GM23338 (cell line): ENCODE measurements at places on chromosomes 4 and X. TPM values are rescaled to one million over a fixed set of nuclear protein-coding genes. Genes with fewer than 3 reads are reported as not detected.

Gene TREX2
- polyA plus RNA-seq: 0.28 and 0.81 TPM in 2 replicates

Gene RAB33A
- polyA plus RNA-seq: 4.7 and 5.5 TPM in 2 replicates

Gene OPRPN
- polyA plus RNA-seq: not detected in 2 replicates

Gene PDCL2
- polyA plus RNA-seq: 1.9 and 2.1 TPM in 2 replicates

Gene PAGE5
- polyA plus RNA-seq: not detected in 2 replicates

Gene RP2
- 4.5 TPM in 2 replicates for polyA plus RNA-seq

Gene MAGEE1
- 1.5 and 1.9 TPM in 2 replicates for polyA plus RNA-seq

Gene MAGEB17
- 0.42 and 0.56 TPM in 2 replicates for polyA plus RNA-seq

Gene SHROOM4
- 1.4 and 1.9 TPM in 2 replicates for polyA plus RNA-seq

Gene ARX
- polyA plus RNA-seq: 0.07 and 0.13 TPM in 2 replicates

Gene NAA11
- polyA plus RNA-seq: not detected in 2 replicates

Gene NPY2R
- 0.16 and 0.26 TPM in 2 replicates for polyA plus RNA-seq

Gene PAGE1
- polyA plus RNA-seq: not detected in 2 replicates

Gene BTC
- polyA plus RNA-seq: 0.18 TPM in 1 of 2 replicates, not detected in the other

Gene SPARCL1
- polyA plus RNA-seq: 1.7 and 2.4 TPM in 2 replicates

Gene RAB9B
- polyA plus RNA-seq: 0.07 and 0.24 TPM in 2 replicates

Gene CSN3
- not detected in 2 replicates for polyA plus RNA-seq

Gene KLF8
- 2.6 and 2.7 TPM in 2 replicates for polyA plus RNA-seq

Gene MAGEC1
- not detected in 2 replicates for polyA plus RNA-seq

Gene GPRASP1
- polyA plus RNA-seq: 0.33 and 0.45 TPM in 2 replicates

Gene UCP1
- polyA plus RNA-seq: 0.40 TPM in 1 of 2 replicates, not detected in the other

Gene SPACA5
- polyA plus RNA-seq: not detected in 2 replicates

Gene CC2D2A
- polyA plus RNA-seq: 11.1 and 13.9 TPM in 2 replicates

Gene DLG3
- 12.5 and 13.0 TPM in 2 replicates for polyA plus RNA-seq

Gene PPBP
- polyA plus RNA-seq: 0.50 TPM in 1 of 2 replicates, not detected in the other

Gene CORIN
- polyA plus RNA-seq: 0.40 TPM in 1 of 2 replicates, not detected in the other

Gene IL3RA
- polyA plus RNA-seq: 0.78 and 0.86 TPM in 2 replicates

Gene HERC5
- polyA plus RNA-seq: 22.8 and 24.4 TPM in 2 replicates

Gene HELT
- polyA plus RNA-seq: 0.28 TPM in 1 of 2 replicates, not detected in the other

Gene MAGEA8
- polyA plus RNA-seq: not detected in 2 replicates

Gene ETDB
- not detected in 2 replicates for polyA plus RNA-seq

Gene SMIM9
- not detected in 2 replicates for polyA plus RNA-seq

Gene NKX3-2
- polyA plus RNA-seq: not detected in 2 replicates

Gene PARM1
- 4.3 and 4.9 TPM in 2 replicates for polyA plus RNA-seq

Gene WDR19
- 16.9 and 17.2 TPM in 2 replicates for polyA plus RNA-seq

Gene TEX13C
- 0.07 TPM in 1 of 2 replicates, not detected in the other for polyA plus RNA-seq

Gene CCNQ
- polyA plus RNA-seq: 19.4 and 23.9 TPM in 2 replicates

Gene SASH3
- 0.18 and 0.26 TPM in 2 replicates for polyA plus RNA-seq

Gene KDM5C
- polyA plus RNA-seq: 18.3 and 20.3 TPM in 2 replicates

Gene QRFPR
- 0.27 and 0.50 TPM in 2 replicates for polyA plus RNA-seq

Gene HS6ST2
- polyA plus RNA-seq: 0.82 and 0.85 TPM in 2 replicates

Gene YIPF6
- polyA plus RNA-seq: 26.1 and 40.5 TPM in 2 replicates

Gene GPR173
- polyA plus RNA-seq: 0.92 and 0.94 TPM in 2 replicates

Gene PRR27
- polyA plus RNA-seq: not detected in 2 replicates

Gene MAGEA11
- polyA plus RNA-seq: 0.12 TPM in 1 of 2 replicates, not detected in the other

Gene JADE3
- 3.9 and 4.5 TPM in 2 replicates for polyA plus RNA-seq

Gene FDCSP
- not detected in 2 replicates for polyA plus RNA-seq

Gene PABPC5
- 1.8 and 2.8 TPM in 2 replicates for polyA plus RNA-seq

Gene ABRAXAS1
- polyA plus RNA-seq: 5.7 and 8.0 TPM in 2 replicates

Gene TRIML2
- polyA plus RNA-seq: 77.9 and 79.2 TPM in 2 replicates

Gene DUX4
- not detected in 2 replicates for polyA plus RNA-seq

Gene DSPP
- 0.05 and 0.08 TPM in 2 replicates for polyA plus RNA-seq

Gene TLR2
- 0.37 and 0.63 TPM in 2 replicates for polyA plus RNA-seq

Gene AFAP1
- polyA plus RNA-seq: 5.4 and 6.5 TPM in 2 replicates

Gene NWD2
- polyA plus RNA-seq: not detected in 2 replicates
